ENCODE measurements at places on chromosomes 2 and 18.

DNA sequence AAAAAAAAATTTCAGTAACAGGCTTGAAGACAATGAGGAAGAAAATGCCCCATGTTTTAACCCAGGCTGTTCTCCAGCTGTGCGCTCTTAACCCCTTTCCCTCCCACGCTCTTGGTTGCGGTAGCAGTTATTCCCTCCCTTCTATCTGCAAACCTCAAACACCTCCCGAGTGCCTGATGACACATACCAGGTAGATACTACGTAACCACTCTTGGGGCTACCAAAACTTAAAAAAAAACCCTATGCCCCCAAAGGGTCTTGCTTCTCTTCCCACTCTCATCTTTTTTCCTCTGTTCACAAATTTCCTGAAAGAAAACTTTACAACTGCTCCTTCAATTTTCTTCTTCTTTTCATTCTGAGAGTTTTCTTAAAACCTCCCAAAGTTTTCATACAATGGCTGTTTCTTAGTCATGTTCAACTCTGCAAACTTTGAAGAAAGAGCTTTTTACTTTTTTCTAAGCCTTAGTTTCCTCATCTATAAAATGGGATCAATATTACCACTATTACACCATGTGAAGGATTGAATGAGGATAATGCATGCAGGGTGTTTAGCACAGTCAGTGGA, 4.9 kb upstream of the DRC1 start:
- no peak for DNase-seq

DNA sequence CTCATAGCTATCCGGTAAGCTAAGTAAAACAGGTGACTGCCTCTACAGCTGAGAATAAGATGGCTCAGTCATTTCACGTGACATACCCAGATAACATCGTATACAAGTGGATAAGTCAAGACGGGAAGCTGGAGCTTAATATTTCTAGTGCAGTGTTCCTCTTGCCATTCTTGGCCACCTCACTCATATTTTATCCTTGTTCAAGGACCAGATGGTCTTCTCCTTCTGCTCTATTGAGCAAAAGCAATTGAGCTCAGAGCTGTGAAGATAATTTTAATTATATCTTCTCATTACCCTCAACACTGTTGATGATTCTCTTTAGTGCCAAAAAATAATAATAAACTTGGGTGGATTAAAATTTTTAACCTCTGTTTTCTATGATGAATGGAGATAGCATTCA, 201.1 kb downstream of the DCC start:
- no peak for DNase-seq

- no peak for DNase-seq
Observed at GRCh38 chr2:68751397-68752339, 17.1 kb downstream of the ARHGAP25 start.

DNA sequence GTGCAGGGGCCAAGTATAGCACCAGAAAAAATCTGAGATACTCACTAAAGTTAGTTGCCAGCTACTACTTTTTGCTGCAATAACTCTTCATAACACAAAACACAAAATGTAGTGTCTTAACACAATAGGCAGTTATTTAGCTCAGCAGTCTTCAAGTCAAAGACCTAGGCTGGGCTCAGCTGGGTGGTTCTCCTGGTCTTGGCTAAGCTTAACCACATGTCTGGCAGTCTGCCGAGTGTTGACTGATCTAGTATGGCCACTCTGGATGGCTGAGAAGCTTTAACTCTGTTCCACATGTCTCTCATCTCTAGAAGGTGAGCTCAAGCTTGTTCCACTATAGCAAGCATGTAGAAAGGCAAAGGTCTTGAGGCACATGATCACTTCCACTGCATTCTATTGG, 451.6 kb downstream of the SOX11 start:
- no peak for DNase-seq

- DNase-seq, result no peak
Observed at GRCh38 chr2:45649462-45649857, 2.0 kb upstream of the PRKCE start.

DNA sequence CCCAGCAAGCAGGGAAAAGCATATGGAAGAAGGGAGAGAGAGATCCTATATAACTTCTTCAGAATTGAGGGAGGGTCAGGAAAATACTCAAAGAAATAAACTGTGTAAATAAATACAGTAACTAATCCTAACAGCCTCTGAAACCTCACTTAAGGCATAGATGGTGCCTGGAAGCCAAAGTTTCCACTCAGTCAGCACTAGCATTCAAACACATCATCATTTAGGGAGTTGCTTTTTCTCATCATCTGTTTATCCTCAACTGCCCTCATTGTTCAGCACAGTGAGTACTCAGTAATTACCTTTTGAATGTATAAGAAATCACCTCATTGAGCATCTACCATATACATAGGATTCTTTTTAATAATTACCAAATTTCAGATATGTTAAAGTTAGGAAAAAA, 262.9 kb downstream of the C1D start:
- no peak for DNase-seq

GRCh38 chr2:87401726-87402345, 346.1 kb upstream of the PLGLB2 start:
- DNase-seq, result no peak

DNA sequence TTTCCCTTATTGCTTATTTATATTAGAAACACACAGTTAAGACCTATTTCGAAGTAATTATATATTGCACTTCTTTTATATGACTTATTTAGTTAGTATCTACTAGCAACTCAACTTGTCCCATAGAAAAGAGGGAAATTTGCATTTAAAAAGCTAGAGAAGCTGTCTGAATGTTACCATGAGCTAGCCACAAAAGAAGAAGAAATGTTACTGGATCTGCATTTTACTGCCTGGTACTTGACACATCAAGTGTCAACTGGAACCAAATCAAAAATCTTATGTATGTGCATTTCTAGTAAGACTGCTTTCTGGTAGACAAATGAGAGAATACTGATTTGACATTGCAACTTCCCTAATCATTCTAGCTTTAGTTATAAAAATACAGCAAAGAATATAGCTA, 424.6 kb upstream of the VRK2 start:
- no peak for DNase-seq

GRCh38 chr2:4673025-4673489, 969.7 kb downstream of the DCDC2C start:
- no peak for DNase-seq

GRCh38 chr18:74137920-74138538, 9.6 kb downstream of the FBXO15 start:
- no peak for DNase-seq

- no peak for DNase-seq
Observed at GRCh38 chr18:64966667-64967066, 784.1 kb upstream of the CDH7 start.

DNA sequence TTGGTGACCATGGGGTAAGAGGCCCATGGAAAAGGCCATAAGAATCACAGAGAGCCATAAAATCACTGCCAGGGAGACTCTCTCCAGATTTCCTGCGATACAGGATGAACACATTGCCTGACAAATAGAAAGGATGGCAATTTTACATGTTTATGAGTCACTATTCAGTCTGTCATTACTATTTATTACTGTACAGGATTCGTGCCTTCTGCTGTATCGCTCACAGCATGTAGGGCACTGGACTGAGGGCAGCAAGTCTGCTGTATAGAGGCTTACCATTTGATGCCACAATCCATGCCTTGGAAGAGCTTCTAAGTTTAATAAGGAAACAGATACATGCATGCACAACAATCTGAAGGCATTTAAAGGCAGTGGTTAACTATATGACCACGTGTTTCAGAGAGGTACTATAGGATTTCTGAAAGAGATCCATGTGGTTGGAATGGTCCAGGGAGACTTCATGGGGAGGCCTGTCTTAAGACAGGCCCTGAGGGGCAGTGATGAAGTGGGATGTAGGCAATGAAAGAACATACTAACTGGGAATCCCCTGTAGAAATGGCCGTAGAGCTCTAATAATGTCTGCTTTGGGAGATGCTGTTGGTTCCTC, 702.4 kb upstream of the RAB6C start:
- DNase-seq, result no peak

DNA sequence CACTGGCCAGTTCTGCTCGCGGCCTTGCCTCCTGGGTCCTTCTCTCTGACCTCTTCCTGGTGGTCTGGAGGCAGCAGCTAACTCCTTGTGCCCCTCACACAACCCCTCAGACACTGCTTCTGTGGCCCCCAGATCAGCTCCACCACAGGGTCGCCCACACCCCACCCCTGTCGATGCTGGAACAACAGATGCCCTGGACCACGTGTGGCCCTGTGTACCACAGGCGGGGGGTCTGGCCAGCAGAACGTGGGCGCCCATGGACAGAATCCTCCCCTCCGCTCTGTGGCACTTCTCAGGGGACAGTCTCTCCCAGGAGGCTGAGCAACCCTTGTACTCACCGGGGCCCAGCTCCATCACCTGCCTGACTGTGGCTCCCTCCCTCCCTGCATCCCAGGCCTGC, 245.6 kb downstream of the NDUFA10 start:
- DNase-seq, result no peak

DNA sequence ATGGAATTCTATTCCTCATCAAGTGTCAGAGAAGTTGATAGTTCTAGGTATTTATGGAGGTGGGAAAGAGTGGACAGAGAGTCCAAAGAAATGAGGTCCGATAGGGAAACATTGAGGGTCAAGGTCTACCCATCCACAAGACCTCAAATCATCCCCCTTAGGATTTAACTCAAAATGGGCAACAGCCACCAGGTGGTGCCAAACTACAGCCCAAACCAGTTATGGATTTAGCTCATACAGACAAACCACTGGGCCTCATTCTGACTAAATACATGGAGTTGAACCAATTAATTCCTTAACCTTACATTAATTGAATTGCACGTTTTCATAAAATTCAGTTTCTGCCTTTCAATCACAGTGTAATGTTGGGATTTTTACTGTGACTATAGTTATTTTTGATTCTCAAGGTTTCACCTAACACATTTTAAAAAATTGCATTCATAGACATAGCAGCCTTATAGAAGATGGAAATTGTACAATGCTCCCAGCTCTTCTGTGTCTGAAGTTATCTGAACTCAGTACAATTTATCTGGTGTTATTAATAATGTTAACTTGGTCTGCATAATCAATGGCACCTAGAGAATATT, 98.2 kb upstream of the HNMT start:
- no peak for DNase-seq

- no peak for DNase-seq
Observed at GRCh38 chr2:134175834-134176233, 78.0 kb upstream of the MGAT5 start.

GRCh38 chr2:183242937-183243336, 118.7 kb downstream of the NUP35 start:
- no peak for DNase-seq

DNA sequence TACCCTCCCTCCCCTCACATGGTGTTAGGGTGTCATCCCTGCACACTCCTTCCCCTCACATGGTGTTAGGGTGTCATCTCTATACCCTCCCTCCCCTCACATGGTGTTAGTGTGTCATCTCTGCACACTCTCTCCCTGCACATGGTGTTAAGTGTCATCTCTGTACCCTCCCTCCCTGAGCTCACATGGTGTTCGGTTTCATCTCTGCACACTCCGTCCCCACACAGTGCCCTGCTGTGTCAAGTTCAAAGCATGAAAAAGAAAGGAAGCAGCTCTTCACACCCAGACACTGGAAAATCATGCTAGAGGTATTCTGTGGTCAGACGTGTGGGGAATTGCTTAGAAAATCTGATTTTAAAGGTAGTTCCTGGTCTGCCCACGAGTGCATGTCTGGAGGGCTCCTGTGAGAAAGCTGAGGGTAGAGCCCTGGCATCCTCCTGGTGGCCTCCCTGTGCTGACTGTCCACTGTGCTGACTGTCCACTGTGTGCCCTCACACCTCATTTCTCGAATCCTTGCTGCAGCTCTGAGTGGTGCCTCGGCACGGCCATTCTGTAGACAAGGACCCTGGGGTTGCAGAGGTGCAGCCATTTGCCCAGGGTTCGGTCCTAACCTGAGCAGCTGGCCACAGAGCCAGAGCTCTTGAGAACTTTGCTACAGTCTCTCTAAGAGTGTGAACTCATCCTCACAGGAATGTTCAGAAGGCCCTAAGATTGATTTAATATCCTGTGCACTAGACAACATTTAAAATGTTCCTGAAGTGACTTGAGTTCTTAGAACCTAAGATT, 69.1 kb upstream of the NFATC1 start:
- no peak for DNase-seq

Data from activated gamma-delta T cell (primary cell).